ENCODE measurements at places on chromosomes 7 and 10.

DNA sequence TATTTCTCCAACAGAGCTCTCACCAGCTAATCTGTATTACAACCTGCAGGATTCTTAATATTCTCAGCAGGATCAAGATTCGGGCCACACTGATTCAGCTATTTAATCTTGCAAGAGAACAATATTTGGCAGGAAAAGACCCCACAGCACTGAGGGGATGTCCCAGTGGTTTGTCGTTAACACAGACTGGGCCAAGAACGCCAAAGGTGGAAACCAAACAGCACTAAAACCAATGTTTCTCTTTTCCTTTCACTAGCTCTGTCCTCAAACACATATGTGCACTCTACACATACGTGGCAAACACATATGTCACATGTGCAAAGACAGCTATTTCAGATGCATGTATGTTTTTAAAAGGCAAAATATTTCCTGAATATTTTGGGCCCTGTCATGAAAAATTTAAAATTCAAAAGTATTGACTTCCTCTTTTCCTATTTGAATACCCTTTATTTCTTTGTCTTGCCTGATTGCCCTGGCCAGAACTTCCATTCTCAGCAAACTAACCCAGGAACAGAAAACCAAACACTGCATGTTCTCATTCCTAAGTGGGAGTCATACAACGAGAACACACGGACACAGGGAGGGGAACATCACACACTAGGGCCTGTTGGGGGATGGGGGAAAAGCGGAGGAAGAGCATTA lies 51.7 kb upstream of the NEBL start:
- DNase-seq = no peak

GRCh38 chr7:117066668-117067067 lies 113.4 kb downstream of the ST7 start:
- no peak for DNase-seq

- DNase-seq = no peak
These were observed 7.1 kb downstream of the CSGALNACT2 start for GRCh38 chr10:43145311-43145710.

- DNase-seq = no peak
These were observed 7.9 kb upstream of the SEPTIN7 start for GRCh38 chr7:35792873-35793489.

DNA sequence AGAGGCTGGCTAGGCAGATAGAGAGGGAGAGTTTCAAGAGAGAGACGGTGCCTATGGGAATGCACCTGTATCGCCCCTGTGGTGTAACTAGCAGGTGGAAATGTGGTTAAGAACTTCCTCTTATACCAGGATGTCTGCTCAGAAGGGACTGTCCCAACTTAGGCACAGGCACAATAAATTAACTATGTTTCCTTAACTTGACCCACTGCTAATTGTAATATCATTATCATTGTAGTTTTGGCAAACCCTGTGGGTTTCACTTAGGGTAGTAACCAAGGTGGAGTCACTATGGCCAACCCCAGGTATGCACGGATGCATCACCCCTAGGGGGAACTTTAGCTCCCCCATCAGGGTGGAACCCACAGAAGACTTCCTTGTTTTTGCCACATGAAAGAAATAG lies 455.7 kb downstream of the DGKB start:
- DNase-seq = no peak

DNA sequence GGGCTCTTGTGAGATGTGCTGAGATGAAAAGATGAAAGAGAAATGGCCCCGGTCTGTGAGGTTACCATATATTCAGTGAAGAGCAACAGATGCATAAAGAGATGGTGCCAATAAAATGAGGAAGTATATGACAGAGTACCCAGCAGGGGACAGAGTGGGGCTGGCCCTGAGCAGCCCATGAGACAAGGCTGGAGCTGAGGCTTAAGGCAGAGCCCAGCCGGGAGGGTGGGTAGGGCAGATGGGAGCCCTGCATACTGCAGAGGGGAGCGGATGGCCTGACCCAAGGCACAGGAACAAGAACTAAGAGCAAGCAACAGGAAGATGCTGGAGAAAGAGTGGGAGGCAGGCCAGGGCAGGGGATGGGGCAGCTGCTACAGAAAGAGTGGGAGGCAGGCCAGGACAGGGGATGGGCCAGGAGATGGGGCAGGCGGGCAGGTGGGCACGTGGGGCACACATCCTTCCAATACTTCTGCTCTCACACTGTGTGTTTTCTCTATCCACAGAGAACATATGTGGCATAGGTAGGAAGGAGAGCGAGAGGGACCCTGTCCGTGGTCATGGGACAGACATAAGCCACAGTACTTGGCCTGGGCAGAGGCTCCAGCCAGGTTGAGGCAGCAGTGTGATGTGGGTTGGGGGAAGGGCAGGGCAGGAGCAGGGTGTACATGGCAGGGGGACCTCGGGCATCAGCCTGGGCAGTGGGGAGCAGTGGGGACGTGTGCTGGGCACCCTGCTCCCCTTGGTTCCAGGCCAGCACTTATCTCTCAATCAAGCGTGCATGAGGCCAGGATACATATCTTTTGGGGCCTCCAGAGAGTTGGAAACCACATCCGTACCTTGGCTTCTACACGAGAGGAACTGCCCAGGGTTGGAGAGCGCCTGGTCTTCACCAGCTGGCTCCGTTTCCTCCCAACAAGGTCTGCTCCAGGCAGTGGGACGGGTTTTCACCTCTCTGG lies 91.6 kb upstream of the IKZF1 start:
- DNase-seq = no peak

- no peak for DNase-seq
These were observed 1014.6 kb downstream of the GATA3 start for GRCh38 chr10:9069136-9069535.

GRCh38 chr10:6119423-6119822 lies 30.6 kb downstream of the RBM17 start:
- DNase-seq = no peak

- no peak for DNase-seq
These were observed 128.4 kb downstream of the ARHGAP22 start for GRCh38 chr10:48476279-48476982.

GRCh38 chr7:46054272-46054671 lies 133.2 kb upstream of the IGFBP3 start:
- no peak for DNase-seq

GRCh38 chr7:131921016-131921415 lies 364.6 kb upstream of the PODXL start:
- no peak for DNase-seq

GRCh38 chr7:107025449-107026103 lies 18.9 kb upstream of the PRKAR2B start:
- peak; percentile 1 for DNase-seq

DNA sequence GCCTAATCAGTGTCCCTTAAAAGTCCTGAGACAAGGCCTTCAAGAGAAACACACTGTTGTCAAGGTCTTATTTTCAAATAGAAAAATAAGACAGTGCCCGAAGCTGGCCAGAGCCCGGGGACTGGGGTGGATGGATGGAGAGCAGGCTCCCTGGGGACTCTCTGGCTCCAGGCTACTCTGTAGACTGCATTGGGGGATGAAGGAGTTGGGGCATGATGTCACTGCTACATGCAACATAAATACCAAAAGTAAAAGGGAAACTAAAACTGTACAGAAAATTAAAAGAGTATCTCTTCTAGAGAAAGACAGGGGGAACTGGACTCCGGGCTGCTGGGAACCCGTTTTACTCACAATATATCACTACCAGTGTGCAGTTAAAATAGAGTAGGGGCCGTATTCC lies 629.8 kb downstream of the KCNMA1 start:
- DNase-seq = no peak

- DNase-seq = peak; percentile 25
These were observed 25.1 kb downstream of the TBXAS1 start for GRCh38 chr7:139854124-139854511.

DNA sequence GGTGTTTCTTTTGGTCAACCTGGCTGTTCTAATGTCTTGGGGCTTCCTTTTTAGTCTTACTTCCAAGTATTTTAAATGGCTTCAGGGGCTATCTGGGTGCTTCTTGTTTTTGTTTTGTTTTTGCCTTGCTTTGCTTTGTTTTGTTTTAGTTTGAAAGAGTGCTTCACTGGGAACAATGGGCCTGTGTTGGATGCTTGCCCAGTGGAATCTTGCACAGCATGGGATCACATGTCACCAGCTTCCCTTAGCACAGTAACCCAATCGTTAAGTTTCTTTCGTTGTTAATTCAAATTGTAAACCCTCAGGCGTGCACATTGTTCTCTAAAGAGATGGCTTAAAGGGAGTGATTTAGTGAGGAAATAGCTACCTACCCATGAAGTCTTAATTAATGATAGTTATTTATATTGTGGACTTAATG lies 8.9 kb downstream of the COL17A1 start:
- DNase-seq = peak; percentile 8

- no peak for DNase-seq
These were observed 130.0 kb downstream of the PLPP4 start for GRCh38 chr10:120587061-120587460.

- no peak for DNase-seq
These were observed 243.0 kb downstream of the CACNA2D1 start for GRCh38 chr7:82200601-82201000.

DNA sequence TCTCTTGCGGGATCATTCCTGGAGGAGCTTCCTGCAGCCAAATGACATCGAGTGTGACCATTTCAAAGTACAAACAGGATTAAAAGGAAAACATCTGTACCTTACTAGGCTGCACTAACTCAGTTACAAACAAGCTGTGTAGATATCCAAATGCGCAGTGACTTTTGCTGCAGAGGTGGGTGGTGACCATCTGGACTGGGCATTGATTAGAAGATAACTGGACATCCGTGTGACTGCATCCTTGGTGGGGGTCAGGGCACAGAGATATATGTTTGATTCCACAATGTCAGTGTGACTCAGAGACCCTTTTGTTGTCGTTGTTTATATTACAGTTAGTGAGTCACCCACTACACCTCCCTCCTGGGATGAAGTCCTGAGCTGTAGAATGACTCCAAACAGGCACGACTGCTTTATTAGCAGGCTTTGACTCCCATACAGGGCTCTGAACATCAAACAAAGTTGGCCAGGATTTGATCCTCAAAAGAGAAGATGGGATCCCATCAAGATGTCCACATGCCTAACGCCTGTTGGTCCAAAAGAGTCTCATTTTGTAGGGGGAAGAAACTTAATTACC lies 56.7 kb upstream of the SDK1 start:
- DNase-seq = peak; percentile 21

DNA sequence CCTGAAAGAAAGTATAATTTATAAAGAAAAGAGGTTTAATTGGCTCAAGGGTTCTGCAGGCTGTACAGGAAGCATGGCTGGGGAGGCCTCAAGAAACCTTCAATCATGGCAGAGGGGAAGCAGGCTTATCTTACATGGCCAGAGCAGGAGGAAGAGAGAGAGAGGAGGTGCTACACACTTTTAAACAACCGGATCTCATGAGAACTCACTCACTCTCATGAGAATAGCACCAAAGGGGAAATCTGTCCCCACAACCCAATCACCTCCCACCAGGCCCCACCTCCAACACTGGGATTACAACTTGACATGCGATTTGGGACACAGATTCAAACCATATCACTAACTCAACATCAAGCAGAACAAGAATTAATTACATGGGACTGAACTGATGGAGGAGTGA lies 6.9 kb upstream of the ZNF485 start:
- no peak for DNase-seq

GRCh38 chr7:117386110-117386706 lies 41.1 kb downstream of the ASZ1 start:
- DNase-seq = peak; percentile 15

- DNase-seq = peak; percentile 82
These were observed at the start of gene PLEKHS1 for GRCh38 chr10:113751181-113751732. PLEKHS1 (plus strand) TSS chr10:113751682; CDS start chr10:113755278, 3,596 bp downstream.

- no peak for DNase-seq
These were observed 112.8 kb downstream of the CDK14 start for GRCh38 chr7:90708841-90709317.

DNA sequence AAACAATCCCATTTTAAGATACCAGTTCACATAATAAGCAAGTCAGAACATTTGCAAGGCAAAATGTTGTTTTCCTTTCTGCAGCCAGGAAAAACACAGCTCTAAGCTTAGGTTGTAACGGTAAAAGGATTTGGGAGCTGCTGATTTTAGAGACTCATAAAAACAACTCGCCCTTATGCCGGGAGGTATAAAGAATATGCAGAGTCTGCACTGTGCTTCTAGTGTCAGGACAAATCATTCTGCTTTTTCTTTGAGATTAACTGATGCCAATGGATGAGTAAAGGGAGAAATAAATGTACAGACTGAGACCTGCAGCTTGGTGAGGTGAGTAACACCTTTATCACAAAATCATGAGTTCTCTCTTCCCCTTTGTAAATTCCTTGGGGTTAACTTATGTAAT lies 2.0 kb upstream of the SFR1 start:
- no peak for DNase-seq

DNA sequence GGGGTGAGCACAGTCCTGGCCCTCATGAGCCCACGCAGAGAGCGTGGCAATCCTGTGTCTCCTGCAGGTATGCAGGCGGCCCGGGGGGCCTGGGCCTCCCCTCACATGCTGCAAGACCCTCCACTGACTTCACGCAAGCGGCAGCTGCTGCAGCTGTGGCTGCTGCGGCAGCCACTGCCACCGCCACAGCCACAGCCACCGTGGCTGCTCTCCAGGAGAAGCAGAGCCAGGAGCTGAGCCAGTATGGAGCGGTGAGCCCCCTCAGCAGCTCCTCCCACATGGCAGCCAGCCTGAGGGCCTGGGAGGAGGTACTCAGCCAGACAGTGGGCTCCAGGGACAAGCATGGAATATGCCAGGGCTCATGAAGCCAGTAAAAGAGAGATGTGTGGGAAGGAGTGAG lies 8.7 kb downstream of the ZMIZ2 start:
- DNase-seq = no peak

DNA sequence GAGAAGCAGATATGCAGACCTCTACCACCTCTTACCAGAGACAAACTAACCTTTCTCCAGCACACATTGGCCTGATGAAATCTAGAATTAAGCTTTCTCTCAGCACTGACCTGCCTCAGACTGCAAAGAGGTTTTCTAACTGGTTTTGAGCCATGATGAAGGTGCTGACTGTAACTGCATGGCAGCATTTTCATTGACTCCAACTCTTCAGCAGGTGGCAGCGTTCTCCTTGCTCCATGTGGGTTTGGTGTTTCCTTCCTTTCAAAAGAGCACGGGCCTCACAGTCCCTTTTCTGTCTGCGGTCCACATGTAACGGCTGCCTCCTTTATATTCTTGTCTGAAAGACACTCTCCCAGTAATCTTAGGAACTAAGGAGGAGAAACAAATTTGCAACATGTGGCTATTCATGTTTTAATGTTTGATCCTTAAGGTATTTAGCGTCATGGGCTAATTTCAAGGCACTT lies 12.6 kb downstream of the KLLN start:
- DNase-seq = peak; percentile 58

- peak; percentile 0 for DNase-seq
These were observed 402.0 kb upstream of the ZWINT start for GRCh38 chr10:56763090-56763489.

GRCh38 chr10:17842641-17843040 lies 33.5 kb downstream of the MRC1 start:
- DNase-seq = no peak
